ENCODE measurements at places on chromosomes 6 and 20.

GRCh38 chr20:54688476-54688875 is 213.1 kb downstream of the DOK5 start:
- no peak for DNase-seq

DNA sequence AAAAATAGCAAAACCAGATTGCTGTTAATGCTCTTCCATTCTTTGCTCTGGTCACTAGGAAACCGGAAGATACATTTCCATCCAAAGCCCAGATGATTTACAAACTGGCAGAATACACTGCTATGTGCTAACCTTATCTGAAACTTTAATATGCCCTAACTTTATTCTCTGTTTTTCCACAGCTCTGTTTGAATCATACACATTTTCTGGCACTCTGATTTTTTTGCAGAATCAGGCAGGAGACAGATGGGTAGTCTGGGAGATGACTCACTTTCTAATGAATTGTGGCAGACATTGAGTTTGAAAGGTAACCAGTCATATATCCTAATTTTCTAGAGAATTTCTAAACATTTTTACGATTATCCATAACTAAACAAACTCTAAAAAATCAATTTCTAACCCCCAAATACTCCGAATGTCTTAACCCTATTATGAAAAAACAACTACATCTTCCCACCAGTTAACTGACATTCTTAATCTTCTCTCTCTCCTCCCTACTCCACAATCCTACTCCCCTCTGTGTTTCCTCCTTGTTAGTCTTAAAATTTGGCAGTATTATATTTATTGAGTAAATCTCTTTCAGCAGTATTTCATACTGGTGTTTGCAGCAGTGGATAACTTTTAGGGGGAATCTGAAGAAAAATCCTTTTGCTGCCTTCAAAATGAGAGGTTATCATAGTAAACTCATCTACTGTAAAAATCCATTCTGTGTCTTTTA is 63.5 kb downstream of the MAN1A1 start:
- DNase-seq, result no peak

GRCh38 chr6:168149015-168149414 is 70.0 kb upstream of the FRMD1 start:
- no peak for DNase-seq

DNA sequence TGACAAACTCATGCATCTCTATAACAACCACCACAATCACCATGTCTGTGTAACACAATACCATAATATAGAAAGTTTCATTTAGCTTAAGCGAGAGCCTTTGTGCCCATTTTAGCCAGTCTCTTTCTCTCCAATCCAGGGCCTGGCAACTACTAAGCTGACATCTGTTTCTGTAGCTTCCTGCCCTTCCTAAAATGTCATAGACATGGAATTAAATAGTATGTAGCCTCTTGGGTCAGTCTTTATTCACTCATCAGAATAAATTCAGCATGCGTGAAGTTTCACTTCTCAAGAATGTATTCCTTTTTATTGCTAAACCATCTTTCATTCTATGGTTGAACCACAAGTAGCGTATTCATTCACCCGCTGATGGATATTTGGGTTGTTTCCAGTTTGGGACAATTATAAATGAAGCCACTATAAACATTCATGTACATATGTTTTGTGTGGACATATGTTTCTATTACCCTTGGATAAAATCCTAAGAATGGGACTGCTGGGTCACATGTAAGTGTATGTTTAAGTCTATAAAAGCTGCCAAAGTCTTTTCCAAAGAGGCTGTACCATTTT is 1.7 kb upstream of the TREM2 start:
- DNase-seq, result no peak

DNA sequence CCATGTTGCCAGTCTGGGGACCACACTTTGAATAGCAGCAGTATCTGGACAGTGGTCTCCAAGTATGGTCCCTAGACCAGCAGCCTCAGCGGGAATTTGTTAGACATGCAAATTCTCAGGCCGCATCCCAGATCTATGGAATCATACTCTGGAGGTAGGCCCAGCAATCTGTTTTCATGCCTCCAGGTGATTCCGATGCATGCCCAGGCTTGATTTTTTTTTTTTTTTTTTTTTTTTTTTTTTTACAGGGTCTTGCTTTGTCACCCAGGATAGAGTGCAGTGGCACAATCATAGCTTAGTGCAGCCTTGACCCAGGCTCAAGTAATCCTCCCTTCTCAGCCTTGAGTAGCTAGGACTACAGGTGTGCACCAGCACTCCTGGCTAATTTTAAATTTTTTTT is 682 bp upstream of the SLA2 start:
- no peak for DNase-seq

GRCh38 chr6:170225852-170226417 is 64.9 kb downstream of the DLL1 start:
- peak; percentile 16 for DNase-seq

GRCh38 chr6:69918813-69919475 is 52.6 kb downstream of the COL19A1 start:
- DNase-seq, result no peak

All from uterus (tissue), 4 donors.